ENCODE measurements at places on chromosomes 1 and 21.

GRCh38 chr1:18088077-18088594, 19.5 kb upstream of the IGSF21 start:
- DNase-seq = no peak

- no peak for DNase-seq
Observed at GRCh38 chr1:158809862-158810261, 21.3 kb upstream of the MNDA start.

DNA sequence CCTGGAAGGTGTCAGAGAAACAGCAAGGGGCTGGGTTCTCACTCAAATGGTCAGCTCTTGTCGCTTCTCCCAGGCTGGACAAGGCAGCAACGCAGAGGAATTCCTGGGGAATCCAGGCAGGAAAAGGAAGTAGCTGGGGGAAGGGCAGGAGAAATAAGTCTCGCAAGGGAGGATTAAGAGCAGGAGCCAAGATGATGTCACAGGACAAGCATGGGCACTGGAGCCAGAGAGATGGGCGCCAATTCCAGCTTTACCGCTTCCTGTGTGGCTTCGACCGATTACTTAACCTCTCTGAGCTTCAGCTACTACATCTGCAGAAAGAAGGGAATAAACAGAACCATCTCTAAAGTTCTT, 70.5 kb downstream of the SSBP3 start:
- DNase-seq = no peak

DNA sequence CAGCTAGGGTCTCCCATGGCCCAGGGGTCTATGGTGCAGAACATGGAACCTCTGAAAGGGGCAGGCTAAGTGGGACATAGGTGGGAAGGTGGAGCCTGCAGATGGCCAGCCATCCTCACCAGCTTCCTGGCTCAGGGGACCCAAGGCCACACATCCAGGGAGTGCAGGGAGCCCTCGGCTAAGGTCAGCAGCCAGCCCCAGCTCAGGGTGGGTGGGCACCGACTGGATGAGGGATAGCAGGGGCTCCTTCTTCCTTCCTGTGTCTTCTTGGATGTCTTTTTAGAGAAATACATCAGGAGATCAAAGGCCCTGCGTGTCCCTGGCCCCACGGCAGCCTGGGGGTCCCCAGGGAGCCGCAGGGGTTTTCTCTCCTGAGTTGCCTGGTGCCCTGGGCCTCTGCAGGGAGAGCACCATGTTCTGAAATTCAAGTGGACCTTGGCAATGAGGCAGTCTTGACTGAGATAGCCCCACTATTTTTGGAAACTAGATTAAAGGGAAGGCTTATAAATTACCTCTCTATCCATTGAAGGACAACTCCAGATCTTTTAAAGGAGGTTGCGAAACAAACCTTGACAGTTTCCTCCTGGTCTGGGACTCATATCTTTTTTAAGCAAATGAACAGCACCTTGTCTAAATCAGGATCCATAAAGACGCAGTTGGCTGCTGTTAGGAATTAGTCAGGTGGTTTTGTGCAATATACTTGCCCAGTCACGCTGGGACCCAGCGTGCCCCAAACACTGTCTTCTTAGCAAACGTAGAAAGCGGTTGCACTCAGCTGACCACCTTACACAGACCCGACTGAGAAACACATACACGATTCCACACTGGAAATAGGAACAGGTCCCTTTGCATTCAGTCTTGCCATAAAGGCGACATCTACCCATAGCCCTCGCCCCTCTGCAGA, 242.3 kb downstream of the TOMM20 start:
- no peak for DNase-seq

GRCh38 chr1:103373991-103374390, 151.5 kb upstream of the RNPC3 start:
- DNase-seq = no peak

GRCh38 chr1:52938183-52938451, 11.0 kb downstream of the SCP2 start:
- DNase-seq = no peak

GRCh38 chr1:115059316-115059715, 29.7 kb downstream of the TSHB start:
- DNase-seq = no peak

DNA sequence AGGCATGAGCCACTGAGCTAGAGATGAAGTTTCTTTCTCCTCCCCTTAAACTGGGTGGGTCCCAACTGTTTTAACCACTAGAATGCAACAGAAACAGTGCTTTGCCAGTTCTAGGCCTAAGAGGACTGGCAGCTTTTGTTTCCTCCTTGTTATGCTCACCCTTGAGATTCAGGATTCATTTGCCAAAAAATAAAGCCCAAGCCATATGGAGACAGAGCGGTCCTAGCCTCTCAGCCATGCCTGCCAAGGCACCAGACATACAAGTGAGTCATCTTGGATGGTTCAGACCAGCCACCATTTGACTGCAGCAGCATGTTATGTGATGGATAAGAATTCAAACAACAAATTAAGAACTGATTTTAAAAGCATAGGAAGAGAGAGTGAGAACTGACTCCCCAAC, 38.1 kb upstream of the STUM start:
- DNase-seq = no peak

GRCh38 chr1:75131565-75132241, 2.5 kb upstream of the LHX8 start:
- DNase-seq = no peak

DNA sequence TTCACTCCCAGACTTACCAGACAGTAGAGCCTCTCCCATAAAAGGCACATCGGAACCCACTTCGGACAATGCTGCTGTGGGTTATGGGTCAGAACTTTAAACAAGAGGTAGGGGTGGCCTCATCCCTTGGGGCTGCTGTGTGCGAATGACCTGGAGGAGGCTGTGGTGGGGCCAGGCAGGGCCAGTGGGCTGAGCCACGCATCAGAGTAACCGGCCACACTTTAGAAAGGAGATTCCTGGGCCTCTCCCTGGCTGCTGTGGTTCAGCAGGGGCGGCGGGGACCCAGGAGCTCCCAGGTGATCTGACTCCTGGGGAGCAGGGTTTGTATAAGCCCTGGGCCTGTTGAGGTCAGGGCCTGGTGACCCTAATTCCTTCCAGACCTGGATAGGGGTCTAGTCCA, 110.2 kb upstream of the C1orf174 start:
- DNase-seq = no peak

DNA sequence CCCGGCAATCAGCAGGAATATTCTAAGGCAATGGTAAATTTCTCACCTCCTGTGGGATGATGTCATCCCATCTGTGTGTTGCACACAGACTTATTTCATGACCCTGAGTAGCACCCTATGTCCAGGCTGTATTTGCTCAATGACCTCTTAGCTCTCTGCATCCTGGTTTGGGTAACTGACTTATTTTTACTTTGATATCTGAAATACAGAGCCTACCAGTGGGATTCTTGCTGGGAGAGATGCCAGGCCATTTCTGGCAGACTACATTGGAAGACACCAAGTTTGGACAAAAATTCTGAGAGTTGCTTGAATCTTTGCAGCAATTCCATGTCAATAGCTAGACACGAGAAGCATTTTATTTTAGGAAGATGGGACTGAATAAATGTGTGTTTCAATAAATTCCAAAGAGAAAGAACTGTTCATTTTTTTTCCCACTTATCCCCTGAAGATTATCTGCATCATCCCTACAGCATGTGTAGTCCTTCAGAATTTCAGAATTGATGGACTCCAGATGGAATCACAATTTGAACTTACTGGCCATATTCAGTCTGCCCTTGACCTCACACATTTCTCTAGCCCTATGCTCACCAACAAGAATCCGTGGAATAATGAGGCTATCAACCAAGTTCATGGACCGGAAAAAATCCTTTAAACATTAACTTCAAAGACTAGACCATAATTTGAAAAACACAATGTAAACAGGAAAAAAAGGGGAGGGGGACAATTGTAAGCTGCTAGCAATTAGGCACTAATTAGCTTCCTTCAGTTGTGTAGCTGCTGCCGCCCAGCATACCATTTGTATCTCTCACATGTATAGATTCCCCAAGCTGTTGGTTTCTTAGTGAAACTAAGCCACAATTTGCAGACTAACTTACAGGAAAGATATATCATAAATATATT, 226.5 kb downstream of the HMCN1 start:
- no peak for DNase-seq

- no peak for DNase-seq
Observed at GRCh38 chr1:220755309-220755708, 7.2 kb downstream of the MTARC2 start.

GRCh38 chr1:80218112-80218511, 1211.6 kb upstream of the ADGRL4 start:
- no peak for DNase-seq

DNA sequence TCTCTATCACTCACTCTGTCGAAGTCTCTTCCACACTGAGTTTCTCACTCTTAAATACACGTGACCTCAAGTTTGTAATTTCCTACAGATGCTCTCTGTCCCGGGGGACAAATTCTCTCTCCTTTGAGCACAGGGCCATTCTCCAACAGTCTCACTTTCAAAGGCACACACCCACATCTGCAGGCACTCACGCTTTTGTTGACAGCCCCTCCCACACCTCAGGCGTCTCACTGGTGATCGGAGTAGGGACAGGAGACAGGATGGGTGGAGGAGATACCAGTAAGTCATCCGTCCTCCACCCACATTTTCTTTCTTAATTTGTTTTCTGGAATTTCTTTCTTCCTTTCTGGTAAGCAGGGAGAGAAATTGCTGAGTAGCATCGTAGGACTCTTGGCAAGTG, 40.6 kb upstream of the GREM2 start:
- no peak for DNase-seq

GRCh38 chr1:1841575-1841995, 49.3 kb downstream of the GNB1 start:
- no peak for DNase-seq

DNA sequence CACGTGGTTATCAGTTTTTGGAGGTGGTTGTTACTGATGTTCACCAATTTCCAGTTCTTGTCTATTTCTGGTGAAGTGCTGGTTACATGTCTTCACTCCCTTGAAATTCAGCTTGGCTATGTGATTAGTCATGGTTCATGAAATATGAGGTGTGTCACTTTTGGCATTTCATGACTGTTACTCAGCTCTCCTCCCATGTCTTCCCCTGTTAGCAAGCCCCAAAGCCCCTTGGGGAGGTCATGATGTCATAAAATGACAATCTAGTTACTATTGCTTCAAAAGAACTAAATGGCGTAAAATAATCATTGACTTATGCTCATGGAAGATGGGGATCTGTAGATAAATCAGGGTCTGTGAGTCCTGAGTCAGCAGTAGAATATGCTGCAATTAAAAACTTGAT, 425.1 kb downstream of the SETD4 start:
- no peak for DNase-seq

DNA sequence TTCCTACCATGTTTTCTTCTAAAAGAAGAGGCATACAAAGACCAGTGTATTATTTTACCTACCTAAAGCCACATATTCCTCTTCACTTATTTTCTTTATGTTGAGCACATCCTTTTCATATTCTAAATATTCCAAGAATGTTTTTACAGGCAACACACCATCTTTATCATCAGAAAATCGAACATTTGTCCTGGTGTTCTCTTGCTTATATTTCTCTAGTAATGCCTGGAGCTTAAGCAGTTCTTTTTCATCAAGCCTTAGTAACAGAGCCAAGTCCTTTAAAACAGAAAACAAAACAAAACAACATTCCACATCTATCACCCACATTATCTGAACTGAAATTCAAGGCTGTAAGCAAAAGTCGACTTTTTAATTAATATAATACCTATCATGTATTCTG, 88.7 kb downstream of the IARS2 start:
- DNase-seq = no peak

- no peak for DNase-seq
Observed at GRCh38 chr1:186091222-186091720, 283.8 kb downstream of the TPR start.

Data from stimulated activated CD4-positive, alpha-beta T cell treated with anti-CD3 and anti-CD28 coated beads, Interleukin-1b, Interleukin-23, amount 100 ng/mL, for 24 hours (primary cell).